ENCODE measurements at places on chromosomes 1 and 21.

GRCh38 chr1:226995365-226996332 is 55.6 kb downstream of the COQ8A start:
- DNase-seq = no peak

GRCh38 chr1:50038237-50038809 is 14.6 kb upstream of the AGBL4 start:
- DNase-seq = no peak

DNA sequence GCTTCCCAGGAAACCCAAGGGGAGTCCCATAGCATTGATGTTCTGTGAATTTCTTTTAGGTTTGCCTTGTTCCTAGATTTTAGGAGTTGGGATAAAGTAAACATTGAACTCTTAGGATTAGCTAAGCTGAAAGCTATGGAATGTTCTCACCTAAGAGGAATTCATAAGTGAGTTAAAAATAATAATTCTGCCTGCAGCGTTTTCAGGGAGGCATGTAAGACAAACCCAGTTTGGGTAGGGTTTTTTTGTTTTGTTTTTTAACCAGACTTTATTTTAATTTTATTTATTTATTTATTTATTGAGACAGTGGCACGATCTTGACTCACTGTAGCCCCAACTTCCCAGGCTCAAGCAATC is 28.9 kb upstream of the CD101 start:
- no peak for DNase-seq

GRCh38 chr1:77039739-77040138 is 172.5 kb downstream of the ST6GALNAC5 start:
- peak; percentile 97 for DNase-seq

DNA sequence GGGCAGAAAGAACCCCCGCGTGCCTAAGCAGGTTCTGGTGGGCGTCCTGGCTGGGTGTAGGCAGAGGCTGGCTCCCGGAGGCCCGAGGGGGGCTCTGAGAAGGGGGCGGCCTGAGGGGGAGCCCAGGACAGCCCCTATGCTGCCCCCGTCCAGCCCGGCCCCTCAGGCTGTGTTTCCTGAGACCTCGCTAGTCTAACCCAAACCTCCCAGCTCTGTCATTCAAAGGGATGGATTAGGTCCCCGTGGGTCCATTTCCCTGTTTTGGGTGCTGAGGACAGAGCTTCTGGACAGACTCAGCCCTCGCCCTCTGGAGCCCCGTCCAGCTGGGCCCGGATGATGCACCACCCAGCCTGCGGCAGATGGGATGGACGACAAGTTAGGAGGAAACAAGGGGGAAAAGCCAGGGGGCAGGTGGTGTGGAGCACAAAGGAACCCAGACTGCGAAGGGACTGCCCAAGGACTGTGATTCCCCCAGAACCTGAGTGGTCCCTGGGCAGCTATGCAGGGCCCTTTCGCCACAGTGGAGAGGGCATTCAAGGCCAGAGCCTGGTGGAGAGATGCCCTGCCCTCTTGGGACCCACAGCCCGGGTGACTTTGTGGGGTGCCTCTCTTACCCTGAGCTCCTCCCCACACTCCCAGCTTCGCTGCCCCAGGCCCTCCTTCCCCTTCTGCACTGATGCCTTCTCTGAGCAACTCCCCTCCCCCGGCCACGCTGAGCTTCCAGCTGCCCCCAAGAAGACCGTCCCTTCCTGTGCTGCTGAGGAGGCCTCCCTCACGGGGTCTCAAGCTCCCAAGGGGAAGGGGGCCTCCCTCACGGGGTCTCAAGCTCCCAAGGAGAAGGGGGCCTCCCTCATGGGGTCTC is 2.8 kb downstream of the HES4 start:
- no peak for DNase-seq

- DNase-seq = no peak
Measured at GRCh38 chr21:34509151-34509550, 2.9 kb downstream of the KCNE1 start.

GRCh38 chr21:36209626-36210171 is 53.1 kb downstream of the DOP1B start:
- DNase-seq = peak; percentile 52

DNA sequence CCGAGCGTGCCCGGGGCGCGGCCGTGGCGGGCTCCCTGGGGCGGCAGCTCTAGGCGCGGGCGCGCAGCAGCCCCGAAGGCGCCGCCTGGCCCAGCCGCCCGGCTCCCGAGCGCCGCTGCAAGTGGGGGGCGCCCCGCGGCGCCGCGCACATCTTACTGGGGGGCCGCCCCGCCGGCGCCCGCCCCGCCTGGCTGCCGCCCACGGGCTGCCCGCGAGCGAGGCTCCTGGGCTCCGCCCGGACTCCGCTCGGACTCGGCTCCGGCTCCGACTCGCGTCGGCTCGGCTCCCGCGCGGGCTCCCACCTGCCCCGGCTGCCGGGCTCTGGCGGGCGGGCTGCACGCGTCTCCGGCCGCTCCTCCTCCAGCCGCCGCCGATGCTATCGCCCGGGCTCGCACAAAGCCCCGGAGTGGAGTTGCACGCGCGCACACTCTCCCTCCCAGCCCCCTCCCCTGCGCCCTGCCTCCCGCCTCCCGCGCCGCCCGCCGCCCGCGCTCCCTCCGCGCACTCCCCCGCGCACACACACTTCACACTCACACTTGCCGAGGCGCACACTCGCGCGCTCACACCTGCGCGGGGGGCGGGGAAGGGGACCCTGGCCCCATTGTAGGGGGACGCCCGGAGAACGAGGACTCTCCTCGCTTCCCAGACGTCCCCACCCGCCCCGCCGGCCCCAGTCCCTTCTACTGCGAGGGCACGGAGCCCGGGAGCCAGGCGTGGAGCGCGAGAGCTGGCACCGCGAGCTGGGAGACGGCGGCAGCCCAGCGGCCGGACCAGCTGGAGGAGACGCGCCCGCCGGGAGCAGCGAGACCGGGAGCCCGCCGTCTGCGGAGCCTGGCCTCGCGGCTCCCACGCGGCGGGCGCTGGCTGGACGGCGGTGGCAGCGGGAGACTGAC is at the start of gene GRIK3:
Gene GRIK3 (minus strand): TSS at position 395 of the 893 bp plus-strand sequence. CDS start 407 bp downstream, outside the sequence.
- no peak for DNase-seq

DNA sequence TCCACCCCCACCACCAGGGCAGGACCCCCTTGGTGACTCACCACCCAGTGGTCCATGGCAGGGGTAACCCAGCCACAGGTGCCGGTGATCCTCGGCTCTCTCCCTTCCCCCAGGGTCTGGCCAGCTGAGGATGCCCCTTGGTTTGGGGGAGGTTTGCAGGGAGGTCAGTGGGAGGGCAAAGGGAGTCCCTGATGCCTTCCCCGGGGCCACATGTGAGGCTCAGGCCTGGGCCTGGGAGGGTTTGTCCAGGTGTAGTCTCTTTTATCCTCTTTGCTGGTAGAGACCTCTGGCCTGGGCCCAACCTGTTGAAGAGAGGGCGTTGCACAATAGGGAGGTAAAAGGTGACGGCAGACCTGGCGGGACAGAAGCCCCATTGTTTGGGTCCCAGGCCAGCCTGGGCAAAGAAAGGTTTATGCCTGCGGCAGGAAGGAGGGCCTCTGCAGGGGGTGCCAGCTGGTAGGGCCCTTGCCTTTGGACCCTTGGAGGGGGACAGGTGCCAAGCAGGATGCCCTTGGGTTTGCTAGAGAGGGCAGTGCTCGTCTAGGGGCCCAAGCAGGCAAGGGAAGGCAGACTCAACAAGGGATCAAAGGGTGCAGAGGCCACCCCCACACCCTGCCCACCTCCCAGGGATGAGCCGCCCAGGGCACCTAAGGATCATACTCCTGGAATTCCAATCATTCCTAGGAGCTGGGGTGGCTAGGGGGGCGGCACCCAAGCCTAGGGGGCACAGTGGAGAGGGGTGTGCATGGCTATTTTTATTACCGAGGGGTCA is 760 bp upstream of the TINAGL1 start:
- no peak for DNase-seq

- no peak for DNase-seq
Measured at GRCh38 chr1:45317166-45317565, 9.5 kb upstream of the HPDL start.

- peak; percentile 35 for DNase-seq
Measured at GRCh38 chr21:26098772-26099397, 71.7 kb downstream of the APP start.

- DNase-seq = no peak
Measured at GRCh38 chr1:18700530-18700929, 69.9 kb downstream of the PAX7 start.

DNA sequence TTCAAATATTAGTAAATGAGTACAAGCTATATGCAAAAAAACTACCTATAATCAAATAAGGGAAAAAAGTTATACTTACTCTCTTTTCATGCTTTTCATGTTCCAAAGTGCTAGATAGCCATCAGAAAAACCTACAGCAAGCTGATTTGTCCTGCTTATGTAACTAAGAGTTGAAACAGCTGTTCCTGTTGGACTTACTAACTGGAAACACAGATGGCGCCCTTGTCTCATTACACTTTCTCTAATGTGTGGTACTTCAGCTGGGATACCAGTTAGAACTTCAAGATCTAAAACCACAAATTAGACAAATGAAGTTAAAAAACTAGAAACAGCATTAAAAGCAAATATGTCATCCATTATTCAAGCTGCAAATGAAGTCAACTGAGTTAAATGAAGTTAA is 24.3 kb downstream of the AHCTF1 start:
- DNase-seq = peak; percentile 68

GRCh38 chr1:210272666-210273065 is 40.1 kb downstream of the SERTAD4 start:
- DNase-seq = peak; percentile 53

DNA sequence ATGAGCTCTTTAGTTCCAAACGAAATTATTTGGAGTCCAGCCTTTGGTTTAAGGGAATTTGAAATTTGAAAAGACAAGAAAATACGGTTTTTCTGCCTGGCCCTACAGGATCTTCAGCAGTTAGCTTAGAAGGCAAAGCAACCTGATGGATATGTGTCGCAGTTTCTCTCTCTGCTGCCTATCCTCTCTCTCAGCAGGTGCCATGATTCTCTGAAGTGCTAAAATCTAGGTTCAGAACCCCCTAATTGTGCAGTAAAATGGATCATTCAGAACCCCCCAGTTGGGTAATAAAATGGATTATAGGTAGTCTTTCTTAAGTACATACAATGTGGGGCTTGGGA is 446 bp upstream of the DEPDC1 start:
- DNase-seq = no peak

DNA sequence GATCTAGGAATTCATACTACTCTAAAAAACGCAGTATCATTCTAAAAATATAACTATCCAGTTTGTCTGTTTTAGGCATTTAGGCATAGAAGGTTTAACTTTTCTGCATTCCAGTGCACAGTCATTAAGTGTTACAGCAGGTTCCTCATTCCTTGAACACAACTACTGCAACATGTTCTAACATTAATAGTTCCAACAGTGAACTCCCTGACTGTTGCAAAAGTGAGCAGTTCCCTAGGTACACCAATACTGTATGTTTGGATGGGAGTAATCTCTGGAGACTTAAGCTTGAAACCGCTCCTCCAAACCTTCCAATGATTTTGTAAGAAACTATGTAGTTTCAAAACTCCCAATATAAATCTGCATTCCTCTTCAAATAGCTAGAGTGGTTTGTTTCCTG is 46.2 kb downstream of the UCHL5 start:
- DNase-seq = peak; percentile 87

GRCh38 chr1:186749820-186750219 is 69.6 kb upstream of the PTGS2 start:
- DNase-seq = no peak

- DNase-seq = peak; percentile 85
Measured at GRCh38 chr1:85681087-85681486, 27.1 kb downstream of the ZNHIT6 start.

- DNase-seq = no peak
Measured at GRCh38 chr1:3989465-3989864, 89.4 kb upstream of the C1orf174 start.

DNA sequence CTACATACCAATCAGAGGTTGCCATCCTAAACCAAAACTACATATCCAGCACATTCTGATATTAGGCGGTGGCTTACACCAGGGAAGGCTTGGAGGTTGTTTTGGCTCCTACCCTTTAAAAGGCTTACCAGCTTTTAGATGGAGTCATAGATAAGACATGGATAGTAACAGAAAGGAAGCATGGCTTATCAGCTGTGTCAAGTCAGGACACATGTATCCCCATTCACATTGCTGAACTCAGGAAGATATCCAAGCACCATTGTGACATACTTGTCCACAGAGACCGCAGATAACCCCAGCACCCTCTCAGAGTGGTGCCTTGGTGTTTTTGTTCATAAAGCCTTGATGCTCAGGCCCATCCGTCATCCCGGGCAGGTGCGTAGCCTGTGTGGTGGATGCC is 39.7 kb downstream of the ADARB1 start:
- no peak for DNase-seq

GRCh38 chr1:11187931-11188330 is 1.2 kb upstream of the ANGPTL7 start:
- no peak for DNase-seq

- DNase-seq = no peak
Measured at GRCh38 chr1:171185091-171185490, at the start of gene FMO2. FMO2 (plus strand) TSS chr1:171185300; CDS start chr1:171185714, 414 bp downstream.

DNA sequence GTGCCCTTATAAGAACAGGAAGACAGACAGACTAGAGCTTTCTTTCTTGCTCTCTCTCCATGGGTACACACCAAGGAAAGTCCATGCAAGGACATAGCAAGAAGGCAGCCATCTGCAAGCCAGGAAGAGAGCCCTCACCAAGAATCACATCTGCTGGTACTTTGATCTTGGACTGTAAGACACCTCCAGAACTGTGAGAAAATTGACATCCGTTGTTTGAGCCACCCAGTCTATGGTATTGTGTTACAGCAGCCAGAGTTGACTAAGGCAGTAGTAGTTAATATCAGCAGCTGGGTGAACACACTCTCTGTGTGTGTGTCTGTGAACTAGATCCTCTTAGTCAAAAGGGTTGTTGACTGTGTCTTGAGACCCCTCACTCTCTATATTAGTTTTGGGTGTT is 53.8 kb upstream of the PPP2R5A start:
- DNase-seq = no peak

DNA sequence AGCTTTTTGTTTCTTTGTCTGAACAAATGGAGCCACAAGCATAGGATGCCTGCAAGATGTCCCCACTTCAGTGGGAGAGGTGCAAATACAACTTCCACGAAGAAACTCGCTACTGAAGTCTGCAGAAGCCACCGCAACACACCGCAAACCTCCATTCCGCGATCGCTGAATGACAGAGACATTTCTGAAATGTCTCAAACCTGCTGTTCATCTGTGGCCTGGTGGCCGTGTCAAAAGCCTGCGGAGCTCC is 1.0 kb downstream of the TP53BP2 start:
- DNase-seq = no peak

DNA sequence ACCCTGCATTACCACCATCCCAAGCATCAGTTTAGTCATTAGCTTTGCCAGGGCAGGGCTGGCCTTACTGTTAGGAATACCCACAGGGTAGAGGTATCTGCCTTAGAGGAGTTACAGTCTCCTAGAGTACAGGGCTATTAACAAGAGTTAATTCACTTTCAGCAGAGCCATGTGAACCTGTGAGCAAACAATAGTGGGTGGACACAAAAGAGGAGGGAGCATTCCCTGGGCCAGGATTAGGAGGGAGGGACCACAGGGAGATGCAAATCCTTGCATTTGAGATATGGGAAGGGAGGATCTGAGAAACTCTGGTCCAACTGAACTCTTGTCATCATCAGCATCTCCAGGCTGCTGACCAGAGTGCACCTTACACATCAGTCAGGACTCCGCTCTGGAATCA is 51.1 kb upstream of the IGSF21 start:
- DNase-seq = no peak

All from AG10803 (cell line).